Cardiac muscle cell (in vitro differentiated cells and primary cell): ENCODE measurements at places on chromosomes 6 and 20.
A peak's percentile ranks its signal among the peaks of the same experiment; 100 is the strongest.

DNA sequence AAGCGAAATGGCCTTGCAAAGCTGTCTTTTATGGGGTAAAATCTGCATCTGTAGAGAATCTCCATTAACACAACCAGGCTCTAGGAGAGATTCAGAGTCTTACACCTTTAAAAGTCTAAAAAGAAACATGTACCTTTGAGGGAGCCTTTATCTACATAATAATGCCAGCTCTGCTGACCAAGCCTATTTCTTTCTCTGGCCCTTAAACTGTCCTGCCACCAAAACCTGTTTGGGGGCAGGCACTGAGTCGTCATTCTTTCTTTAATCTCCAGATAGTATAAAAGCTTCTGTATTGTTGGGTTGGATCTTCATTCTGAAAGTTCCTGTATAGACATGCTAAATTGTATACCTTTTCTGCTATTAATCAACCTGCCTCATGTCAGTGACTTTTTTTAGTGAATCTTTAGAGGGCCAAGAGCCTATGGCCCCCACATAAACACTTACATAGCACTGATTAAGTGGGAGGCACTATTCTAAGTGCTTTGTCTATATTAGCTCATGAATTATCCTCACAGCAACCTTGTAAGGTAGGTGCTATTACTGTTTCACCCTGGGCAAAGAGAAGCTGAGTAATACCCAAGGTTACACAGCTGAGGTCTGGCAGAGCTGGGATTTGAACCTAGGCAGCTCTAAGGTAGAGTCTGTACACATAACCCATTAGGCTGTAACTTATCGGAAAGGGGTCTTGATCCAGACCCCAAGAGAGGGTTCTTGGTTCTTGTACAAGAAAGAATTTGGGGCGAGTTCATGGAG lies 232.3 kb upstream of the DTNBP1 start:
- no peak for DNase-seq

DNA sequence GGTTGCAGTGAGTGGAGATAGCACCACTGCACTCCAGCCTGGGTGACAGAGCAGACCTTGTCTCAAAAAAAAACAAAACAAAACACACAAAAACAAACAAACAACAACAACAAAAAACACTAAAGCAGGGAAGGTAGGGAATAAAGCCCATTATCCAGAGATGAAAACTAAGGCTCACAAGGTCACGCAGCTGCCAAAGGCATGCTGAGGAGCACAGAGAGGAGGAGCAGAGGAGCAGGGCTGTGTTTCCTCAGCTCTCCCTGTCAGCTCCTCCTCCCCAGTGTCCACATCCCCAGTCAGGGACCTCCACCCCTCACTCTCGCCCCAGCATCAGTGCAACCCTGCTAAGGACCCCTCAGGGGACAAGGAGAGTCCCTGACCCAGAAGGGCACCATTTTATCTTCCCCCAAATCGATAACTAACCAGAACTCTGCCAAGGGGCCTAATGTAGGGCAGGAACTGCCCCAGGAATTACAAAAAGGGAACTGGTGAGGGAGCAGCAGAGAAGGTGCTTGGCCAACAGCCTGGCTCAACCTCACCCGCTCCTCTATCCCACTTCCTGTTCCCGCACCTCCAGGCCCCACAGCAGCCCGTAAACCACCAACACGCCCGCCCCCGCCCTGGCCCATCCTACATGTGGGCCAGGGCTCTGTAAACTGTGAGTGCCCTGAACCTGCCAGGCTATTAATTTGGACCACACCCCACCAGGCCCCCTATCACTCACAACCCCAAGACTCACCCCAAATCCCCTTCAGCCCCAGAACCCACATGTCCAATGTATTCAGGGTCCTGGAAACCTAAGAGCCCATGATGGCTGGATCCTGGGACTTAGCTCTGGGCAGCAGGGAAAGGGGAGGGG lies 9.0 kb downstream of the TEAD3 start:
- peak; percentile 72 for DNase-seq

GRCh38 chr6:586553-586952 lies 70.3 kb downstream of the HUS1B start:
- no peak for DNase-seq

DNA sequence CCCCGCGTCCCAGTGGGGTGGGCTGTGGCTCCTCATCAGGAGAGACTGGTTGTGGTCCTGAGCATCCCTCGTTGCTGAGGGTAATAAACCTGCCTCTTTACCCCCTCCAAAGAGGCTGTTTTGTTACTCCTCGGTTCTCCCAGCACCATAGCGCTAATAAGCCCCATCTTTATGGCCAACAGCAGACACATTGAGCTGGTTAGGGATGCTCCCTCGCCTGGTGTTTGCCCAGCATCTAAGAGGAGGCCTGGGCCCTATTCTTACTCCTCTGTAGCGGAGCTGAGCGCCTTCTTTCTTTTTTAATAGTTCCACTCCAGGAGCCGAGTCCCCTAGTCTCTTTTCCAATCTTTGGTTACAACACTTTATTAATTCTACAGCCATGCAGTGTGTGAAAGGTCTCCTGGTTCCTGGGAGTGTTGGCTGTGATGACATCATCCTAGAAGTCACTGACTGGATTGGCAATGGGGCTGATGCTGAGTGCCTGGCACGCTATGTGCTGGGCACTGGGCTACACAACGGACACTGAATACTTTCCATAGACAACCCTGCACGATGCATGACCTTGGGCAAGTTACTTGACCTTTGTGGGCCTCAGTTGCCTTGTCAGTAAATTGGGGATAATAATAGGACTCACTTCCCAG lies 50.6 kb upstream of the CCDC167 start:
- no peak for DNase-seq

- no peak for DNase-seq
Measured at GRCh38 chr6:170008294-170008785, 256.9 kb downstream of the ERMARD start.

DNA sequence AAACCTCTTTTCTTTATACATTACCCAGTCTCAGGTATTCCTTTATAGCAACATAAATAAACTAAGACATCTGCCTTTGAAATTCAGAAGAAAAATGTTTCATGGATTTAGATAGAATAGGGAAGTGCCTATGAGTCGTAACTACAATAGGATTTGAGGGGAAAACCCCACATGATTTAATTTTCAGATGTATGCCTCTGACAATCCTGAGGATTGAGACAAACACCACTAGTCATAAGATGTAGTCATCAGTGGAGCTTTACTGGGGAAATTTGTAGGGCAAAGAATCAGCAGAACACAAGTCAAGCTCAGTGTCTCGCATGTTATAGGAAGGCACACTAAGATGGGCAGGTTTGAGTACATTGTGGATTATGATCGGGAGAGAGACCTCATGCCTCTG lies 566.4 kb downstream of the BMP2 start:
- DNase-seq, result no peak

DNA sequence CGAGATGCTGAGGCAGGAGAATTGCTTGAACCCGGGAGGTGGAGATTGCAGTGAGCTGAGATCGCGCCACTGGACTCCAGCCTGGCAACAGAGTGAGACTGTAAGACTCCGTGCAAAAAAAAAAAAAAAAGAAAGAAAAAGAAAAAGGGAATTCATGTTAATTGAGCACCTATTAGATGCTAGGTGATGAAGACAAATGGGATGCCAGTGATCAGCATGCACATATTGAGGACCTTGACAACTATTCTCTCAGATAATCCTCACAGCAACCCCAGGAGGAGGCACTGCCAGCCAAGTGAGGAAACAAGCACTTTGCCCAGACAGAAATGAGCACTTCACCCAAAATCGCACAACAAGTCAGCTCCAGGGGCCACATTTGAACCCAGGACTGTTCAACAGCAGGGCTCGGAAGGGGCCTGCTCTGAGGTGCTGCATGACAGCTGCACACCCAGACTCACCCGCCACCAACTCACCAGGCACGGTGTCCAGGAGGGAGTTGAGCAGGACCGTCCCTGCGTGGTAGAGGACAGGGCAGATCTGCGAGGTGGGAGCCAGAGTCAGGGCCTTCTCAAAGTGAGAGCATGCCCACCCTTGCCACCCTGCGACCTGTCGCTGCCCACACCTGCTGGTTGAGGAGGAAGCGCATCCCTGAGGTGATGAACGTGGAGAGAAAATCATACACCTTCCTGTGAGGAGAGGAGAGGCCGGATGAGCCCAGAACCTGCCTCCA lies 4.6 kb downstream of the PLTP start:
- no peak for DNase-seq

DNA sequence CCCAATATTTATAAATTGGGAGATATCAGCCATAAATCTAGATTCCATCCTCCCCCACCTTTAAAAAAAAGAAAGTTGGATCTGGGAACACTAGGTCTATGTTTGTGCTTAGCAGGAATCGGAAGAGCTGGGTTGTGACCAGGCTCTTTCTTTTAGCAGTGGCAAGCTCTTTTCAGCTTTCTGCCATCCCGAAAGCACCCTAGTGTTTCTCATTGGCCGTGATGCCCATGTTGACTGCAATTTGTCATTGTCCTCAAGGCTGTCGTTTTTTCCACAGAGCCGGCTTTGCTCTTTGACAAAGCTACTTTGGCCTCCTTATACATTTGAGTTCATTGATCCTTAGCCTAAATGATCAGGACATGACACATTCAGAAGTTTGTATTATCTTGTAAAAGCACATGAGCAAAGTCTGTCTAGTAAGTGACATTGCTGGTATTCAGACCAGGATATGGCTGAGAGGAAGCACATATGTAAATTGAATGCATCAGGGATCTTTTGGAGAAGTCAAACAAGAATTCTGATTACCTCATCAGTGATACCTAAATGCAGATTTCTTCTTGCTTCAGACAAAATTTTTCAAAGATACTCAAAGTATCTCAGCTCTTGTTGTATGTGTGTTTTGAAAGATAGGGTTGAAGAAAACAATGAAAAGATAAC lies 50.1 kb downstream of the CARMIL1 start:
- no peak for DNase-seq

DNA sequence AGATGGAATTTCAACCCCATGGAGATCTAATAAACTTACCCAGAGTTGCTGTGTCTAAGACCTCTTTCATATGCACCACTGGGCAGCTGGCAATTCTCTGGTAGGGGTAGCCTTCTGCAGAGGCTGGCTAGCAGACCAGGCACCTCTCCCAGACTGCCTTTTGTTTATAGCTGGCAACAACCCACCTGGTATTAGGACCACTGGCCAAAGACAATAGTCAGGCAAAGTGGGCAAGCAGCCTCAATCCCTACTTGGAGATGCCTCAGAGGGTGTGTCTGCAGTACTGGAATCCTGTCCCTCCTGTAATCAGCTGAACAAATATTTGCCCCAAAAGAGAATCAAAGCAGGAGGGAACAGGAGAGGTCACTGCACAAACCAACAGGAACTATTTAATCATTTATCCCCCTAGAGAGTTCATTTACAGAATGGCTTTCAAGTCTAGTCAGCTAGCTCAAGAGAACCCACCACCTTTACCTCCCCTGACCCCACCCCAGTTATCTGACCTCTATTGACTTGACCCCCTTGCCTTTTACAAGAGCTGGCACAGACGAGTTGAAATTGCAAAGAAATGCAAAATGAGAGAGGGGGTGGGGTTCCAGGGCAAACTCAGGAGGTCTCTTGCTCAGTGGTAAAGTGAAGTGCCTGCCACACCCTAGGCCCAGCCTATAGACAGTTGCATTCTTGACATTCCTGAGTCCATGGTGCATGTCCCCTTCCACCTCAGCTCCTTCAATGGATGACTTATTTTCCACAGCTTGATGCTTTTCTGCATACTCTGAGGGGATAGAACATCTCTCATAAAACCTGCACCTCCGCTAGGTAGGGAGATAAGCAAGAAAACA lies 2.8 kb downstream of the BCL2L1 start:
- DNase-seq, result no peak

DNA sequence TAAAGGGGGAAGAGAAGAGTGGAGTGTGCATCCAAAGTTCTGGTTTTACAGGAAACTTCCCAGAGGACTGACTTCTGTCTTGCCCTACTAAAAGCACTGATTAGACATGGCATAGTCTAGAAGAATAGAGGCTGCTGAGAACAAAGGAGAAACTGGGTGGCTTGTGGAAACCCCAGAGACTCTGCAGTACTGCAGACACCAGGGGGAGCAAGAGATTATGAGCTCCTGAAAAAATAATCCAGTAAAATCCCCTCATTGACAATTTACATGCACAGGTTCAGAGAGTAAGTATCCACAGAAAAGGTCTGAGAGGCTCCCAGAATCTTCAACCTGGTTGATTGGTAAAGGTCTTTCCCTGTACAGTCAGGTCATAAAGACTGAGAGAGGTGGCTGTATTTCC lies 48.7 kb upstream of the CLVS2 start:
- DNase-seq, result peak; percentile 58

- no peak for DNase-seq
Measured at GRCh38 chr6:165118736-165119135, 190.7 kb downstream of the C6orf118 start.

DNA sequence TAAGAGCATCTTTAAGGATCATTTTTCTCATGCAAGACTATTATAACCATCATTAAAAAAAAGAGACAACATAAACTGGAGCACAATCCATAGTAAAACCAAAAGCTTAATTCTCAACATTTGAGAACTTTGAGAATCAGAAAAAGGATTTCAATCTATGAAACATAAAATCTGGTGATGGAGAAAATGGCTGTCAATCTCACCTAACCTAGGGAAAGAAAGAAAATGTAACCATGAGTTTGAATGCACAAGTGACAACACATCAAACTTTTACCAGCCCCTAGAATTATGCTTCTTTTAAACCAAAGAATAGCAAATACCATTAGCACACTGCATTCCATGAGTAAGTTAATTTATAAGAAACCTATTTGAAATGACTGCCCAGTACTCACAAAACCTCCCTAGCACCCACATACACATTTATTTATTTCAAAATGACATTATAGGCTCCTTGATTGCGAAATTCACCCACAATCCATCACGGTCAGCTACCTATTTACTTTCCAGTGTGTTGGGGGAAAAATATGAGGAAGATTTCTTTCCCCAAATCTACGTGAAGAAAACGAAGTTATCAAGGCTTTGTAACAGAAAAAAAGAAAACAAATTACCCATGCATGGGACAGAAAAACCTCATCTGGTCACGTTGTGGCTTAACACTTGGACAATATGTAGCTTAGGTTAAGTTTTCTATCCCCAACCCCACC lies 828 bp downstream of the ASCC3 start:
- DNase-seq, result peak; percentile 48

DNA sequence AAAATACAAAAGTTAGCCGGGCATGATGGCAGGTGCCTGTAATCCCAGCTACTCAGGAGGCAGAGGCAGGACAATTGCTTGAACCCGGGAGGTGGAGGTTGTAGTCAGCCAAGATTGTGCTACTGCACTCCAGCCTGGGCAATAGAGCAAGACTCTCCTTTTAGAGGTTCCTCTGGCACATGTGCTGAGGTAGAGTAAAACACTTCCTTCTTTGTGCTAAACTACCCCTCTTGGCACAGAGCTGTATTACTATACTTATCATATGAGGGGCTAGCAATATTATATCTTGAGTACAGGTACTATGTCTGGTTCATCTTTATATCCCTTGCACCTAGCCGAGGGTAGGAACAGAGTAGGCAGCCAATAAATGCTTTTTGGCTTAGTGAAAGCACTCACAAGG lies 40.2 kb upstream of the SAMHD1 start:
- no peak for DNase-seq

GRCh38 chr20:23639490-23639958 lies 1.8 kb upstream of the CST3 start:
- DNase-seq, result no peak

GRCh38 chr6:41654151-41654697 lies 16.0 kb downstream of the MDFI start:
- DNase-seq, result no peak

GRCh38 chr6:162704001-162704400 lies 23.6 kb downstream of the PRKN start:
- no peak for DNase-seq

- no peak for DNase-seq
Measured at GRCh38 chr6:163346497-163346961, 68.0 kb upstream of the QKI start.
